ENCODE measurements at places on chromosomes 11 and 22.

DNA sequence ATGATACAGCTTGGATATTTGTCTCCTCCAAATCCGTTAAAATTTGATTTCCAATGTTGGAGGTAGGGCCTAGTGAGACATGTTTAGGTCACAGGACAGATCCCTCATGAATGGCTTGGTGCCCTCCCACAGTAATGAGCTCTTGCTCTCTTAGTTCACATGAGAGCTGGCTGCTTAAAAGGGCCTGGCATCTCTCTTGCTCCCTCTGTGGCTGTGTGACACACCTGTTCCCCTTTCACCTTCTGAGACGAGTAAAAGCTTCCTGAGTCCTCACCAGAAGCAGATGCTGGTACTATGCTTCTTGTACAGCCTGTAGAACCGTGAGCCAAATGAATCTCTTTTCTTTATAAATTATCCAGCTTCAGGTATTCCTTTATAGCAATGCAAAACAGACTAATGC, 3.5 kb downstream of the VPS37C start:
- DNase-seq, result no peak

GRCh38 chr11:65090628-65091027, 5.4 kb upstream of the VPS51 start:
- DNase-seq, result no peak

DNA sequence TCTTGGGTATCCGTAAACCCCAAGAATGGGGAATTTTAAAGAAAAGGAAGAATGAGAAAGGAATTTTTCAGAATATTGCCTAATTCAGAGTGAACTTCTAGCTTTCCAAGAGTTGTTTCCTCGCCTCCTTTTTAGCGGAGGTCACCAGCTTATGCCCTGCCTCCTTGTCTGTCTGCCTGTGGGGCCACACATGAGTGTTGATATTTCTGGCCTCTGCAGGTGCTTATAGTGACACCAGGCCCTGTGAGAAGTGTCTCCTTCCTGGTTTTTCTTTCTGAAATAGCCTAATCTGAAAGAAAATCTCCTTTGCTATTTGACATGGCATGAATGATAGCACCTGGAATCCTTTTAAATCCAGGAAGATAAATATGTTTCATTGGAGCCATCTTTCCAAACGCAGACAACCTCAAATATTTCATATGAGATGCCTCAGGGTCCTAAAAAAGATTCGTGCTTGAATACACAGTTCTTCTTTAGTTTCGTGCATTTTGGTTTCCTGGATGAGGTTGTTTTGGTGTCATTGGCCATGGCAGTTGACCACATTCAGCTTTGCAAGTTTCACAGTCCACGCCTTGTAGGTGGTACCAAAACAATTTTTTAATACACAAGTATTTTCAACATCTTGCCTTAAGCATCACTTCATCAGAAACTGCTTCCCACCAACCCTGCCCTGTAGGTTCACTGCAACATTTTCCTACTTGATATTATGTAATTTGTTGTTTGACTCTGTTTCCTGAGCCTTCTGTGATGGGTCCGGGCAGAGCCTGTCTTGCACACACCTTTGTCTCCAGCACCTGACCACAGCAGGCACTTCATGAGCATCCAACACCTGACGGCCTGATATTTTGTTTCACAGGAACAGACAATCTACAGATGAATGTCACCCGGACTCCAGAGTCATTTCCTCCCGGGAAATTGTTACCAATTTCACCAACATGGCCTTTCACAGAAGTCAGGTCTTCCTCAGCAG, 159.4 kb downstream of the C11orf91 start:
- no peak for DNase-seq

GRCh38 chr11:43644621-43645299, 35.8 kb upstream of the HSD17B12 start:
- DNase-seq, result no peak

DNA sequence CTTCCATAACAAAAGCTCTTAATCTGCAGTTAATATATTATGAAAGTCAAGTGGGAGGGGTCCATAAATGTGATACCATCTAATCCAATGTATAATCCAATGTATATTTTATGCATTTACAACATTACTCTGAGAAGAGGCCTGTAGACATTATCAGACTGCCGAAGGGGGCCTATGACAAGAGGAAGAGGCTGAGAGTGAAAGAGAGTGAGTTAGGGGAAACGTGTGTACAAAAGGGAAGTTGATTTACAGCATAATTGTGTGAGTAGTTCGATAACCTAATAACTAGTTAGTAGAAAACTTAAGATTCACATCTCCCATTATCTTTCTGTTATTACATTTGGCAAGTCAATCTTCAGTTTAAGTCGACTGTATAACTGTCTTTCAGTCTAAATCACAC, 86.6 kb downstream of the DDX10 start:
- no peak for DNase-seq

- no peak for DNase-seq
Measured at GRCh38 chr22:50443197-50443596, 31.6 kb downstream of the SBF1 start.

DNA sequence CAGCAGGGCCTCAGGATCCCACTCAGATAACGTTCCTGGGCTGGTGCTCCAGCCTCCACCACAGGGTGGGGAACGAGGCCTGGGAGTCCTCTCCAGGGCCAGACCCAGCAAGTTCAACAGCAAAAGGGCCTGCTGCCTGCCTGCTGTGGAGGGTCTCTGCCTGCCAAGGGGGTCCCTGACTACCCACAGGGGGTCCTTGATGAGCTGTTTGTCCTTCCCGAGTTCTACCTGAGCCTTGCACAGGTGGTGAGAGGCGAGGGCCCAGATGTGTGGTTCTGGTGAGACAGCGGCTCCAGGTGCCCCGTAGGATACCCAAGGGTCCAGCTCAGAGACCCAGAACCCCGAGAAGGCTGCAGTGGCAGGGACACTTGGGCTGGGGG, 4.4 kb downstream of the DUSP8 start:
- DNase-seq, result no peak

DNA sequence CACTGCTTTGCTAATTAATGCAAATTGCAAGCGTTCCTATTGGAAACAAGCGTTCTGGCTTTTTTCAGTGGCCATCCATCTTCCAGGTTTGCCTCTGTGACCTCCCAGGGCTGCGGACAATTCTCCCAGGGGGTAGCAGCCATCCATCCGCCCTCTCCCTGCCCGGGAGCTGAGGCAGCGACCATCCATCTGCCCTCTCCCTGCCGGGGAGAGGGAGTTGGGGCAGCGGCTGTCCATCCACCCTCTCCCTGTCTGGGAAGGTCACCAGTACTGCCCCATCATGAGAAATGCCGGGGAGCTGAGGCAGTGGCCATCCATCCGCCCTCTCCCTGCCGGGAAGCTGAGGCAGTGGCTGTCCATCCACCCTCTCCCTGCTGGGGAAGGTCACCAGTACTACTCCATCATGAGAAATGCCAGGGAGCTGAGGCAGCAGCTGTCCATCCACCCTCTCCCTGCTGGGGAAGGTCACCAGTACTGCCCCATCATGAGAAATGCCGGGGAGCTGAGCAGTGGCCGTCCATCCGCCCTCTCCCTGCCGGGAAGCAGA, 394.7 kb downstream of the BRD1 start:
- no peak for DNase-seq

DNA sequence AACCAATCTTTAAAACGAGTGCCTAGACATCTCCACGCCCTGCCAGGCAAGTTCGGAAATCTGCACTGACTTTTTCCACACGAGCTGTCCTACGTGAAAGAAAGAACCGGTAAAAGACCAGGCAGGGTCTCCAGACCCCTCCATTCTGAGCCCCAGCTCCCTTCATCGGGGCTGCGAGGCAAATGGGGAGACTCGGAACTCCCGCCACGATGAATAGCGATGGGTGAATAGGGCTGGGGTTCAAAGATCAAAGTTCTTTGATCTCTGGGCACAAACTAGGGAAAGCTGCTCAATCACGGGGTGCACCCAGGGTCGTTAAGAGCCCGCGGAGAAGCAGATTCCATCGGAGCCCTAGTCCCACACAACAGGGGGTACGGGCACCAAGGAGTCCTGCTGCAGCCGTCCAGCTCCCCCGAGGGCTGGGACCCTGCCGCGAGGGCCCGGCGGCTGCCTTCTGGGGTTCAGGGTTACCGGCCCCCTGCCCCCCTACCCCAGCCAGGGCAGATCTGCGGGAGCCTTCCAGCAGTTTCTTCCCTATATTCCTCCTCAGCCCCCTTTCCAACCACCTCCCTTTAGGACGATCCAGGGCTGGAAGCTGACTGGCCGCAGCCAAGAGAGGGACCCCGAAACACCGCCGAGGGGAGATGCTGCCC, 1.1 kb downstream of the LRP4 start:
- no peak for DNase-seq

- no peak for DNase-seq
Measured at GRCh38 chr11:86630229-86630981, 42.0 kb downstream of the ME3 start.

DNA sequence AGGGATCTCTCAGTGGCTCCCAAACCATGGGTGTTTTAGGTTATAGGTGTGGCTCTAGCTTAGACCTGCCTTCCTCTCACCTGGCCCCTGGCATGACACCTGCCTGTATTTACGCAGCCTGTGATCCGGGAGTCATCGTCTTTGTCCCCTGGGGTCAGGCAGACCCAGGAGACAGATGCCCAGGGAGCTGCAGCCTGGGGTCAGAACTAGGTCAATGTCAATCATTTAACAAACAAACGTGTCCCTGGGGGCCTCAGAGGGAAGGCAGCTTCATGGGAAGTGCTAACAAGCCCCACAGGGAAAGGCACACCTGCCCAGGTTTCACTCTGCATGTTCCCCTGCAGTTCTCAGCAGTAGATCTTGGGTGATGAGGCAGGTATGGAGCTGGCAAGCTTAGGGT, 12.0 kb downstream of the BACE1-AS start:
- DNase-seq, result no peak

- no peak for DNase-seq
Measured at GRCh38 chr22:24810043-24810749, 4.2 kb downstream of the SGSM1 start.

DNA sequence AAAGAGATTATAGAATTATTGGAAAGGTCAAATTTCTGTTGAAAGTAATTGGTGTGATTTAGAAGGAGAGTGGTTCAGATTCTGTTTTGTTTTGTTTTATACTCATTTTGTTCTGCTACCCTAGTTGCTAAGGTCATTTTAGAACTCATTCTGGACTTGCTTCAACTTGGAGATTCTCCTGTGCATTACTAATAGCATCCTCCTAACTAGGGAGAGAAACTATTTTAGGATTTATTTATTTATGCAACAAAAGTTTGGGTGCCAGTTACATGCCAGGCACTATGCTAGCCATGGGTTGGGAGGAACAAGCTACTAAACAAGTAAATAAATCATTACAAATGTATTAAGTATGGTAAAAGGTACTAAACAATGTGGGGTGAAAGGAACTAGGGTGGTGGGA, 84.0 kb downstream of the YAP1 start:
- no peak for DNase-seq

DNA sequence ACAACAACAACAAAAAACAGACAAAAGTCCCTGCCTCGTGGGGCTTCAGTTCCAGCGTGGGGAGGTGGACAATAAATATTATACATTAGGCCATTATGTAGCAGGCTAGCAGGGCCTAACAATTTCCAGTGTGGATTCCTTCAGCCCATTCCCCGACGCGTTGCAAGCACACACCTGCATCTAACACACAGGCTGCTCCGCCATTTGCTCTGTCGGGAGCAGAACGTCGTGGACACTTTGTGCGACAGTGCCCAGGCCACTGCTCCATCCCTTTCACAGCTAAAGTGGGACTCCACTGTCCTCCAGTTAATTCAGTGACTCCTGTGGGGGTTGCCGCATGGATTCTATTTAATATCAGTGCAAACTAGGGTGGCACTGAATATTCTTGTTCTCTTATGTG, 10.9 kb upstream of the FGF3 start:
- DNase-seq, result no peak

GRCh38 chr11:114148013-114148382, 88.5 kb downstream of the ZBTB16 start:
- DNase-seq, result no peak

DNA sequence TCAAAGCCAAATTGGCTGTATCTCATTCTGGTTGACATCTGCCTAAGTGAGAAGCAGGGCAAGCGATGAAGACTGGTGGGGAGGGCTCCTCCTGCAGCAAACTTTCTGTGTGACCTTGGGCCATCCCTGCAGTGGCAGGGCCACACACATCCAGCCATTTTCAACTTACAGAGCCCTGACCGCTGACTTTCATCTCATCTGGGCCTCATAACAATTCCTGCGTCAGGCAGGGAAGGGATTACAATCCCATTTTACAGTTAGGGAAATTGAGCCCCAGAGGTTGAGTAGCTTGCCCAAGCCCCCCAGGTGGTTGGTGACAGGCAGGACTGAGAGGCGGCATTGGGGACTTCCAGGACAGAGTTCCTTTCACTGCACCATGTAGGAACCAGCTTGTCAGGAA, 21.9 kb downstream of the TPBGL start:
- no peak for DNase-seq

- DNase-seq, result no peak
Measured at GRCh38 chr11:7278314-7278917, 26.7 kb downstream of the SYT9 start.

GRCh38 chr11:114145166-114145775, 85.8 kb downstream of the ZBTB16 start:
- no peak for DNase-seq

DNA sequence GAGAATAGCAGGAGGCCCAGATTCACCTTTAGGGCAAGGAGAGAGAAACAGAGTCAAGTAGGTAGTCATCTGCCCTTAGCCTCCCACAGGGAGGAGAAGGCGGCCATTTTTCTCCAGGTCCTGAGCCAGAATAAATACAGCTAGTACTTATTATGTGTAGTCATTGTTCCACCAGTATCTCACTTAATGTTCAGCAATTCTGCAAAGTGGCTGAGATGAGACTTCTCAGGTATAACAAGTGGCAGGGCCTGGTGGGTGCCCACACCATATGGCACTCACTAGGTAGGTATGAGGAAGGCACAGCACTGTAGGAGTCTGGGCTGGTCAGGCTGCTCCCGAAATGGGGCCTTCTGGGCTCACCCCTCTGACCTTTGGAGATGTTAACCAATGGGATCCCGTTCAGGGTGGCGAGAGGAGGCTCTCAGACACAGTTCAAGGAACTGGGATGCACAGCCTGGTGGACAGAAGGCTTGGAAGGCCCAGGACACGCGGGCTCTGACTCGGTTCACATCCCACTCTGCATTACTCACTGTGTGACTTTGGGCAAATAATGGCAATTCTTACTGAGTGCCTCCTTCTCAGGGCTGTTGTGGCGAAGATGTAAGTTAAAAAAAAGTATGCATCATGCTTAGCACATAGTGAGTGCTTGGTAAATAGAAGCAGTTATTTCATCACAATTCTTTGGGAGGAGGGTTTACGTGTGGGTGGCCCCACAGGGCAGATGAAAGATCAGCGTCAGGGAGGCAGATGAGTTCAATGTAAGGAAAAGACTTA, 25.1 kb downstream of the RTN4RL2 start:
- DNase-seq, result no peak

Data from GM04504 (cell line).